ENCODE measurements at places on chromosomes 11 and 22.

GRCh38 chr22:49300951-49301397, 526.7 kb downstream of the BRD1 start:
- DNase-seq = no peak

DNA sequence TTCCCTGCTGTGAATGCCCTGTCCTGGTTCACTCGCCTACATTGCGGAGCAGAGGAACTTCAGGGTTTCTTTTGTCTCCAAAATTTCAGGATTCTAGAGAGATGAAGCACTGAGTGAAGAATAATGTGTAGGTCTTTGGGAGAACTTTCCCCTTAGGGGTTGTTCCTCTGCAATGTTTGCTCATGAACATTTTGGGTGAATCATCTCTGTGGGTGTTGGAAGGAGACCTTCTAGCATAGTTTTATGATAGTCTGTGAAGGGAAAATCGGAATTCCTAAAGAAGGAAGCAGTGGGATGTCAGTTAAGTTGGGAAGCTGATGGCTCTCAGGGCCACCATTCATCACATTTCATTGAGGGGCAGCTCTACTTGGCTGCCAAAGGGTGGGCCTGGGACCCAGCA, 64.8 kb downstream of the MIAT start:
- DNase-seq = no peak

DNA sequence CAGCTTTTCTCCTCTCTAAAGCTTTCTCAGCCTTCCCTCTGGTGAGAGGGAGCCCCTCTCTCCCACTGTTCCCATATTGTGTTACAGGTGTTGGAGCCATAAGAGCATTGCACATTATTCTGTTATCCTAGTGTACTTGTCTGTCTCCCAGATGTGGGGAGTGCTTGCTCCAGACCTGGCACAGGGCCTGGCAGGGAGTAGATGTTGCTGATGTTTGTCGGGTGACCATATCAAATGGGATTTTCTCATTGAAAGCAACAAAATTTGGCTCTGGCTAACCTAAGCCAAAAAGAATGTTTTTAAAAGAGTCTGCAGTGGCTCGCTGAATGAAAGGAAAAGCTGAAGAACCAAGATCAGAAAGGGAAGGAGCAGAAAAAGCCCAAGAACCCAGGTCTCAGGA, 41.1 kb downstream of the CYB5R2 start:
- no peak for DNase-seq

DNA sequence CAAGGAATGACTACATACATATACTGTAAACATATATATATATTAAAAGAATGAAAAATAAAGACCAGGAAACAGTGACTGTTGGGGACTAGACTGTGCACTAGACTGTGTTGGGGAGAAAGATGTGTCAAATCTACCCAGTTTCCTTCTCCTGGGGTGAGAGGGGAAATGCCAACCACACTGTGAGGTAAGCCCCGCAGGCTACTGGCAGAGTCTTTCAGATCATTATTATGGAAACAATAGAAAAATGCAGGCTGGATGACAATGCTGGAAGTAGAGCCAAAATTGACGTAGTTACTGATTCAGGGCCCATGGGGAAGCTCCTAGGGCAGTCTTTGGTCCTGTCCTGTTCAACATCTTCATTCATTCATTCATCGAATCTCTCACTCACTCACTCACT, 101.4 kb downstream of the C11orf58 start:
- DNase-seq = no peak

DNA sequence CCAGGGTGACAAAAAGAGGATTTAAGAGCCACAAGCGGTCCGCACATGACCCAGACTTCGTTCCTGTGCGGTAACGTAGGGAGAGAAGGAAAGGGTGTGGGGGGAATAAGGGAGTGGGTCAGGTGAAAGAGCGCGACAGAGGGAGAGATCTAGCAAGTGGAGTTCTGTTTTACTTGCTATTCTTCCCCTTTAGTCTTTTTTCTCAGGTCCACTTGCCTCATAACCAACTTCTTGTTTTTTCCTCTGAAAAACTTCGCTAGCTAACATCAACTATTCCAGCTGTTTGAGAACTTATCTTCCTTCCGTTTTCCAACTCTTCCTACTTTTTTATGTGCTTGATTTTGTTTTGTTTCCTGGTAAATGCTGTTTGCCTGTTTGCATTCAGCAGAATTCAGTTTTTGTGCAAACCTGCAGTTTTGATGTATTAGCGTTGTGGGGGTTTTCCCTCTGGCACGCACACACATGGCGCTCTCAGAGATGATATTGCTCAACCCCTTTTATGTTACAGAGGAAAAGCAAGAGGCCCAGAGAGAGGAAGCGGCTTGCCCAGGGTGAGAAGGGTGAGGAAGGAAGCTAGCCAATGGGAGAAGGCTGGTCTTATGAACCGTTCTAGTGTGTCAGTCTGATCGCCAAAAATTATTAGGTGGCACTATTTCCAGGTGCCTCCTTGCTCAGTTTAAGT, 592 bp upstream of the CTSC start:
- peak; percentile 54 for DNase-seq

DNA sequence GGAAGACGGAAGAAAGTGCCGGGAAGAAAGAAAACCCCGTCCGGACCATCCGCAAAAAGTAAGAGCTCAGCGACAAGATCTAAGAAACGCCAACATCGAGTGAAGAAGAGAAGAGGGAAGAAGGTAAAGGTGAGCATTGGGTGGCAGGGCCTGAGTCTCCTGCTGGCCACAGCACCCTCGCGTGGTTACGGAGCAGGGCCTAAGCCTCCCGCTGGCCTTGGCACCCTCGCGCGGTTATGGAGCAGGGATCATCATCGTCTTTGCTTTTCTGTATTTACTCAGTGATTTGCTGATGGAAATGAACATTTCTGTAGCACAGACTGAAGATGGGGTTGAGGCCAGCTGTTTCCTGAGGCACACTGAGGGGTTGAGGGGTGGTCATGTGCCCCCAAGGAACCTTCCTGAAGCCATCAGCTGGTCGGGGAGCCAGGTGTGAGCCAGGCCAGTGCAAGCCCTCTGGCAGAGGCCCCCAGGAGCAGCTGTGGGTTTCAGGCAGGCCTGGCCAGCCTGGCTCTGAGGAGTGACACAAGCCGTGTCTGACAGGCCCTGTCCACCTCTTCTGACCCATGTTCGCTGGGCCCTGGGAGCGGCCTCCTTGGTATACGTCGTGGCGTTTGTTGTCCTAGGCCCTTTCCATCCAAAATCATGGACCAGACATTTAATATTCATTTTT, 14.0 kb downstream of the IRF7 start:
- DNase-seq = no peak

DNA sequence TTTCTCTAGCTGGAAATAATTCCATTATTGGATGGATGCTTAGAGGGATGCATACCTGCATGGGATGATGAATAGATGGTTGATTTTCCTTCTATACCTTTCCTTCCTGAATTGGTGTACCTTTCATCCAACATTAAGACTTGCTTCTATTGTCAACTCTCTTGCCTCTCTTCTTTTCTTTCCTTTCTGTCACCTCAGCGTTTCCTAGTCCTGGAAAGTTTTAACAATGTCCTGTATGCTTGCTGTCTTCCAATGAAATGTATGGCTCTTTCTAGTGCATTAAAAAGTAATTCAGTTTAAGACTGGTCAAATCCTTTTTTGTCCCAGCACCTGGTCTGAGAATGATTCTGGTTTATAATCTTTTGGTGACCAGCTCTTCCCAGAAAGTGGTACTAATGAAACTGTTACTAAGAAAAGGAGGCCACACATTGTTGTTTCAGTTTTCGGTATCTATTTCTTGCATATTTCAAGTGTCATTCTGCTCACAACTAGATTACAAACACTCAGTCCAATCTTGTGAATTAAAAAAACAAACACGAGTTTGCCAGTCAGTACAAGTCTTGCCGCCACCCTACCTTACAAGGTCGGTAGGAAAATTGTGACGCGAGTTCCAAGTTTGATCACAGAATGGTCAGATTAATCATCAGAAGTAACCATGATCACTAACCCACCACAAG, 8.0 kb downstream of the POU2AF1 start:
- no peak for DNase-seq

GRCh38 chr11:68345776-68346461, 33.5 kb downstream of the LRP5 start:
- no peak for DNase-seq

- no peak for DNase-seq
Measured at GRCh38 chr11:68168694-68169093, 44.4 kb downstream of the KMT5B start.

- DNase-seq = no peak
Measured at GRCh38 chr11:117691218-117691514, 105.8 kb downstream of the DSCAML1 start.
